ENCODE measurements at places on chromosomes 12 and 14.

DNA sequence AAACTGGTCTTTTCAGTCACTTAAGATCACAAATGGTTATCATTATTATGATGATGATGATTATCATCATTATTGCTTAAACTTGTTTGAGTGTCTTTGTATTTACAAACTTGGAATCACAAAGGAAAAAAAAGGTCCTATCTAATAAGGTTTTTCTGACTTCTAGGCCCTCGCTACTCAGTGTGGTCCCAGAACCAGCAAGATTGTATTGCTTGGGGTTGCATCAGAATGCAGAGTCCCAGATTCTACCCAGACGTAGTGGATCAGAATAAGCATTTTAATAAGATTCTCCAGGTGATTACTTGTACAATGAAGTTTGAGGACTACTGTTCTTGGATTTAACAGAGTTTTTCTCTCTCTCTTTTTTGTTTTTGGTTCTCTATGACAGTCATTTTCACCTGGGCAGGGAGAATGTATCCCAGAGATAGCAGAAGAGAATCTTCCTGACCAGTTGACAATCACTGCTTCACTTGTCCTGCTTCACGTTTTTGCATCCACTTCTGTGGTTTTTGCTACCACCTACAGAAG, 29.3 kb upstream of the PPP1R12A start:
- no peak for DNase-seq

DNA sequence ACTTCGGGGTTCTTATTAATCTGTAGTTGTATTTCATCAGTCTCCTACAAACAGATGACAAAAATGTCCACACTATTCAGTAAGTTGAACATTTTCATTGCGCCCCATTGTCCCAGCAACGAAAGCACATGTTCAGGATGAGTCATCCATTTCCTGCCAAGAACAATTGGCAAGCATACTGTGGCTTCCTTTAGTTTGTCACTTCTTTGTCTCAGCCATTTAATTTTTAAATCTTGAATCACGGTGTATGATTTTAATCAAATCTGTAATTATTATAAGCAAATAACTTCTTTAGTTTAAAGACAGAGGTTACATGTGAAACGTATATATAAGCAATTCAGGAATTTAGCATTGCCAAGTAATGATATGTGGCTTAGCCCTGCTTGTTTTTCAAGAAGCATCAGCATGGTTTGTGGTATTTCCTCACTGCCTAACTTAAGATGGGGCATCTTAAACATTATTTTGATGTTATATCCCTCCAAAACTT, 211.3 kb upstream of the KRR1 start:
- peak; percentile 75 for DNase-seq

DNA sequence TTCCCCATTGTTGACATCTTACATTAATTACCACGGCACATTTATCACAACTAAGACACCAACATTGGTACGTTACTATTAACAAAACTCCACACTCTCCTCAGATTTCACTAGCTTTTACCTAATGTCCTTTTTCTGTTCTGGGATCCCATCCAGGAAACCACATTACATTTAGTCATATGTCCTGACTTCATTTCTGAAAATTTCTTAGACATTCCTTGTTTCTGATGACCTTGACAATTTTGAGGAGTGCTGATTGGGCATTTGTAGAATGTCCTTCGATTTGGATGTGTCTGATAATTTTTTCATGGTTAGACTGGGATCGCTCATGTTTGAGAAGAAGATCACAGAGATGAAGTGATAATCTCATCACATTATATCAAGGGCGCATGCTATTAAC, 34.6 kb upstream of the ACSM4 start:
- DNase-seq: no peak

GRCh38 chr14:59245809-59246295, 57.4 kb downstream of the DAAM1 start:
- no peak for DNase-seq

GRCh38 chr12:65532764-65533163, 254.3 kb downstream of the MSRB3 start:
- no peak for DNase-seq

GRCh38 chr14:94682736-94683135, 70.5 kb downstream of the SERPINA3 start:
- no peak for DNase-seq

GRCh38 chr12:21697904-21698630, 40.4 kb upstream of the LDHB start:
- DNase-seq: no peak
